ENCODE measurements at places on chromosomes 1 and 21.
A peak's percentile ranks its signal among the peaks of the same experiment; 100 is the strongest.

DNA sequence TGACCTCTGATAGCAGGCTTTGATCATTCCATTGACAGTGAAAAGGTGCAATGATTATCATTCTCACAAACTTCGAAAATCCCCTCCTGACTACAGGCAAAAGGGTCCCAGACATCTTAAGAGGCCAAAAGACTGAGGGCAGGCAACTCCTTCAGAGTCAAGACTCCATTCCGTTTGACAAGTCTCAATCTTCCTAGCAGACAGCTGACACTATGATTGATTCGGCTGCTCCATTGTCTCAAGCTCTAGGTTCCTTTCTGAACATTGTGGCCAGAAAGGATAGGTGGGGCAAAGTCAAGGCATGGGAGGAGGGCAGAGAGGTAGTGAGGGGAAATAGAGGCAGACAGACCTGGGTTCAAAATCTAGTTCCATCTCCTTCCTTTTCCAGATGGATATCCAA, 53.7 kb upstream of the MAN1A2 start:
- no peak for DNase-seq

GRCh38 chr21:30245061-30245460, 29.2 kb upstream of the CLDN8 start:
- DNase-seq, result no peak

- DNase-seq, result no peak
These were observed 119.8 kb upstream of the ZBTB40 start for GRCh38 chr1:22331618-22332423.

DNA sequence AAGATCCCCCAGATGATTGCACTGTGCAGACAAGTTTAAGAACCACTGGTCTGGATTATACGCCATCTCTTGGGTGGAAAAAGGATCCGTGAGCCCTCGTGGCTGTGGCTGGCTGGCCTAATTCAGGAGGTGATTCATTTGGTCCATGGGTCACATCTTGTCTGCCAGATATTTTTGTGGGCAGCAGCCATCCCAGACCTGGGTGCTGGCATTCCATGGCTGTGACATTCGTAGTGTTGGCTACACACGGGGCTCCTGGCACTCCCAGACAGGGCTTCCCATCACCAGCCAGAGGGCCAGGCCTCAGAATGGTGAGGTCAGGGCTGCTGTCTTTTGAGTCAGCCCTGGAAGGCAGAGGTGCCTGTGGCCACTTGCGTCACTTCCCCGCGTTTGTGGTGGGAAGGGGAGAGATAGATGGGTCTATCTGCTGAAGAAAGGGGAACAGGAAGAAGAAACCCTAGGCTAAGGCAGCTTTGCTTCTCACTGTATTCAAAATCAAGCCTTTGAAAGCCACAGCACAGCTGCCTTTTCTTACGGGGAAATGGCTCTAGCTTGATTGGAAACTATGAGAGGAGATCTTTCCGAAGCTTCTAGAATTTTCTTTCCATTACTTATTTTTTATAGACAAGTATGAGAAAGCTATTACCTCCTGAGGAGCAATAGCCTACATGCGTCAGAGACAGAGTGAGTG, 32.4 kb downstream of the EIF2D start:
- peak; percentile 83 for DNase-seq

DNA sequence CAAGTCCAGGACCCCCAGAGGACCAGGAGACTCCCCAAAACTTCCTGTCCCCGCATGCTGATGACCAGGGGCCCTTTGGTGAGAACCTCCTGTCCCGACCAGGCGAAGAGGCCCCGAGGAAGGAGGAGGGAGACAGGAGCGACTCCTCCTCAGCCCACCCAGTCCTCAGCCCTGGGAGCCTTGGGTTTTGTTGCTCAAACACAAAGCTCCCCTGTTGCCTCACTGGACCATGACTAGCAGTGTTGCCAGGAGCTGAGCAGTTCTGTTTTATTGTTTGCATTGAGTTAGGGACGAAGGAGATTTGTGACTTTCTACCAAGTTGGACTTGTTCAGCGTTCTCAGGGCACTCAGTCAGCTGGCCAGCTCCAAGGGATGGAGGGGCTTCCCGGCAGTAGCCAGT, 10.0 kb downstream of the UMODL1 start:
- no peak for DNase-seq

- no peak for DNase-seq
These were observed 25.4 kb downstream of the INTS7 start for GRCh38 chr1:212010004-212010403.

DNA sequence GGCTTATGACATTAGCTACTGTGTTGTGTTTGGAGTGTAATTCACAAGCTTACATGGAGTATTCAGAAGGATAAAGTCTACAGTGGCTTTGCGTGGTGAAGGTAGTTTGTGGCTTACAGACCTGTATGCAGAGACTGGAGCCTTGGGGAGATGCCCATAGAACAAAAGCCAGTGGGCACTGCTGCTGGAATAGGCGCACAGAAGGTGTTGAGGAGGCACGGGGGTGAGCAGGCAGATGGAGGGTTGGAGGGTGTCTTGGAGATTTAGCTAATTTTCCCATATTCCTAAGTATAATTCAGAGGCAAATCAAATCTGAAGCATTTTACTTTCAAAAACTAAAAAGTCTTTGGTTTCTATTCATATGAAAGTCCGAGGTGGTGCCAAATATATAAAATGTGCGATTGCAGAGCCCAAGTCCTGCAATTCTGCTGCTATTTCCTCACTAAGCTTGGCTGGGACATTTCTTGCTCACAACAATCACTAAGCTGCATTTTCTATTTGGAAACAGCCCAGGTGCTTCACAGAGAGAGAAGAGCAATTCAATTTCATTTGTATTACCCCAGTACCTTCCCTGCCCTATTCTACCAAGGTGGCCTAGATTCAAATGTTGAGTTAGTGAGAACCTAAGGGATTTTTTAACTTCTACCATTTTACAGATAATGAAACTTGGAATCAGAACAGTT, 48.5 kb downstream of the FH start:
- no peak for DNase-seq

- DNase-seq, result no peak
These were observed 13.3 kb downstream of the ETV3 start for GRCh38 chr1:157124855-157125254.

GRCh38 chr1:193625255-193625654, 438.8 kb upstream of the B3GALT2 start:
- no peak for DNase-seq

- DNase-seq, result no peak
These were observed 509.3 kb upstream of the LRRC7 start for GRCh38 chr1:69058454-69058853.

DNA sequence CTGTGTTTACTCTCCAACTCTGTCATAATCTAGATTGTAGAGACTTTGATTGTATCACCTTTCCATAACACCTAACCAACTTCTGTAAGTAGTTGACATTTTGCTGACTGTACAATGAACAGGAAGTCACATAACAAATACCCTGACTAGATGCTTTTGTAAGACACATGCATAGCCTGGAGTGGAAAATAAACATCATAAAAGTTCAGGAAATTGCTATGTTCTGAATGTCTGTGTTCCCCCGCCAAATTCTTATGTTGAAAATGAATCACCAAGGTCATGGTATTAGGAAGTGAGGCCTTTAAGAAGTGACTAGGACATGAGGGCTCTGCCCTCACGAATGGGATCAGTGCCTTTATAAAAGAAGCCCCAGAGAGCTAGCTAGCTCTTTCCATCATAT, 40.4 kb upstream of the ZSWIM5 start:
- no peak for DNase-seq

DNA sequence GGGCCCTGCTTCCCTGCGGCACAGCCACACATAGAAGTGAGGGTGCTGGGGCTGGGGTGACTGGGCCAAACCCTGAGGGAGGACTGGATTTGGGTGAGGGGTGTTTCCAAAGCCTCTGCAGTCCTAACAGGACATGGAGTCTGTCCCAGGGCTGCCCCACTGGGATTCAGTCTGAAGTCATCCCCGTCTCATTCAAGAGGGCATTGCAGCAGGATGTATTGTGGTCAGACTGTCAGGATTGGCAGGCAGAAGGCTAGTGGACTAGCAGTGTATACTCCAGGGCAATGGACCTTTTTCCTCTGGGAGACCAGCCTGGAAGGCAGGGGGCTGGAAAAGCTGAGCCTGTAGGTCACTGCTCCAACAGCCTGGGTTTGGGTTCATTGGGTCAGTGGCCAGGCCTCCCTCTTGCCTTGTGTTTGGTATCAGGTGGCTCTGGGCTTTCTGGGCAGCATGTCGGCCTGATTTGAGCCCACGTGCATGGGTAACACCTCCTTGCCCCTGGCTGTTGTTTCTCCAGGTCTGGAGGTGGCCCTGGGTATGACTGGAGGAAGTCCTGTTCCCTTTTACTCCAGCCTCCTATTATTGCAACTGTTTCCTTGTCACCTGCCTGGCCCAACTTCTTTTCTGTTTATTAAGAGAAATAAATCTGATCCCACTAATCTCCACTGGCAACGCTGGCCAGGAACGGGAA, 41.0 kb upstream of the SYNC start:
- no peak for DNase-seq

GRCh38 chr1:119885903-119886783, 10.2 kb downstream of the ADAM30 start:
- DNase-seq, result peak; percentile 64

DNA sequence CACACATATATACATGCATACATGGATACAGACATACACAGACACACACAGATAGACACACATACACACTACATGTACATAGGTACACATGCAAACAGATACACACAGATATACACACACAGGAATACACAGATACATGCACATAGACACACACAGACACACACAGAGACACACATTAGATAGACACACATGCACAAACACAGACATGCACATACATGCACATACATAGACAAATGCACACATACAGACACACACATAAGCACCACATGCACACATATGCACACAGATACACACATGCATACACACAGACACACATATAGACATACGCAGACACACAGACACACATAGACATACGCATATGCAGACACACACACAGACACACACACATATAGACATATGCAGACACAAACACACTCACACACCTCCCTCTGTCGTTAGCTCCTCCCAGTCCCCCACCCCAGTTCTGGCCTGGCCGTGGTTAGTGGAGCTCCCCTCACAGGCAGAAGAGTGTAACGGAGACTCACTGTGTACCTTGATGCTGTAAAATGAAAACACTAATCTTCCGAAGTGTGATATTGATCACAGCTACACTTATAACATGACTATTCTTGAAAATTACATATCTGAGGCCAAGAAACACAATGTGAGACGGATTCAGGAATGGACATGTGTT, 7.6 kb downstream of the UBASH3A start:
- peak; percentile 23 for DNase-seq

- DNase-seq, result no peak
These were observed 182.6 kb downstream of the TGFB2 start for GRCh38 chr1:218527737-218528136.

GRCh38 chr1:20997602-20998224, 179.0 kb downstream of the EIF4G3 start:
- DNase-seq, result no peak

GRCh38 chr1:228226956-228227791, 19.3 kb downstream of the OBSCN start:
- DNase-seq, result no peak

DNA sequence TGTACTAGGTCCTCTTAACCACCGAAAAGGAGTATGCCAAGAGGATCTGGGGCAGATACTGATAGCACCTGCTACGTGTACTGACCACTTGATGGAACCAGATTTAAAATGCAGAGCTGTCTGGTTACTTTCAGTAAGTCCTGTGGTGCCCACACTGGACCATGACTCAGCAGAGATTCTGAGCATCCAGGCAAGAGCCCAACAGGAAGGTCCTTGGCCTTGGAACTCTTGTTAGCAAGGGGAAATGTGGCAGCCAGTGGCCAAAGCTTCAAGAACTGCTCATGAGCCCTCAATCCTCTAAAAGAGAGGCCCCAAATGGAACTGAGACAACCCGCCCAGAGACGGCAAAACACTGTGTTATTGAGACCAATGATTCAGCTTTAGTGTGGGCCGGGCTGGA, 4.2 kb upstream of the GJB5 start:
- DNase-seq, result no peak

- DNase-seq, result no peak
These were observed 5.2 kb downstream of the ZNF678 start for GRCh38 chr1:227568593-227568992.

GRCh38 chr1:154626456-154627256, 18.7 kb upstream of the ADAR start:
- DNase-seq, result no peak

- peak; percentile 23 for DNase-seq
These were observed 50.8 kb downstream of the PAX7 start for GRCh38 chr1:18681423-18681835.

- DNase-seq, result no peak
These were observed 9.8 kb upstream of the COL6A1 start for GRCh38 chr21:45971616-45972352.

GRCh38 chr1:203512848-203513584, 19.1 kb downstream of the OPTC start:
- peak; percentile 70 for DNase-seq

DNA sequence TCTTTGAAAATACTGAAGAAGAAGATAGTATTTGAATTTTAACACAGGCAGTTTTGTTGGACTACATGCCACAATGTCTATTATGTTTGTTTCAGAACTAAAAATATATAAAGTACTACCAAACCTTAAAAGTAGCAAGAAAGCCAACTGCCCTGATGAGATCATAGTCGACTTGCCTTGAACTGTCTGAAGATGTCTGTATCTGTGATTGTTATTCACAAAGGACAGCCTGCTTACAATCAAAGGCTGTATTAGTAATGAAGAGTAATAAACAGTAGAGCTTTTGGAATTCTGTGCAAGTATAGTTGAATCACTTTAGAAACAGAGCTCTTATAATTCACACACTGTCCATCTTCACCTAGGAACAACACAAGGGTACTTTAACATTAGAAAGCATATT, 228.3 kb downstream of the NCAM2 start:
- DNase-seq, result no peak

DNA sequence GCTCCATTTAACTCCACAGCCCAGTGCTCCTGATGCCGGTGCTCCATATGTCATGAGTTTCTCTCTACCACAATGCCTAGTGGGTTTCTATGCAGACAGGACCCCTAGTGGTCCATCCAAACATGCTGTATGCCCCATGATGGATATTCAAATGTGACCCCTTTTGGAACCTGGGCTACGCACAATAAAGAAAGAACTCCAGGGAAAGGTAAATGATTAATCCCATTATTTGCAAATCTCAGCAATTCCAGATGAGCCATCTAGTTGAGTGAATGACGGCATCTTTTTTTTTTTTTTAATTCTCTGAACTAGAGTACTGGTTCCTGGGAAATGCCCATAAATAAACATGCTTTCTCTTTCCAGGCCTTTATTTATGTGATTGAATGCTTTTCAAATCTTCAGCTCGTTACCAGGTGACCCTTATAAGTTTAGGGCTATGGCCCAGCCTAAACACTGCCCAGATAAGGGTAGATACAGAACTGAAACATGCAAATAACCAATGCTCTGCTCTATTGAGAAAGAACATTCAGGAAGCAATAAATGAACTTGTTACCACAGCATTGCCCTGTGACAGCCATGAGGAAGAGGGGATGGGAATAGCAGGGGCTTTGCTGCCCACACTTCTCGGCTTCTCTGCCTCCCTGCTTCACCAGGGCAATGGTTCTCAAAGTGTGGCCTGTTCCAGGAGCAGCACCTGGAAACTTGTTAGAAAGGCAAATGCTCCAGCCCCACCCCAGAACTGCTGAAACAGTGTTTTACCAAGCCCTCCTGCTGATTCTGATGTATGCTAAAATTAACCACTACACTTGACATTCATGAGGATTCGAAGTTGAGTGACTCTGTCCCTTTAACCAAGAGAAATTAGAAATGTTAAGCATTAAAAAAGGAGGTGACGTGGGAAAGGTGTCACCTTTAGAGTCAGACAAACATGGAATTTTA, 151.7 kb downstream of the SEC16B start:
- no peak for DNase-seq

- no peak for DNase-seq
These were observed 23.3 kb downstream of the SUSD4 start for GRCh38 chr1:223340637-223341036.

Measured in CD4-positive, alpha-beta T cell treated with Interleukin-17A for 4 hours (primary cell).